ENCODE measurements at places on chromosomes 5 and 9.

- DNase-seq = no peak
- H3K36me3 ChIP-seq = peaks cover 49% of the 10 kb centered on the region
- H3K27me3 ChIP-seq = no peaks in the 10 kb centered on the region
- H3K27ac ChIP-seq = no peak overlapping the region
These were observed 8.5 kb upstream of the MRNIP start for GRCh38 chr5:179867079-179867465.

DNA sequence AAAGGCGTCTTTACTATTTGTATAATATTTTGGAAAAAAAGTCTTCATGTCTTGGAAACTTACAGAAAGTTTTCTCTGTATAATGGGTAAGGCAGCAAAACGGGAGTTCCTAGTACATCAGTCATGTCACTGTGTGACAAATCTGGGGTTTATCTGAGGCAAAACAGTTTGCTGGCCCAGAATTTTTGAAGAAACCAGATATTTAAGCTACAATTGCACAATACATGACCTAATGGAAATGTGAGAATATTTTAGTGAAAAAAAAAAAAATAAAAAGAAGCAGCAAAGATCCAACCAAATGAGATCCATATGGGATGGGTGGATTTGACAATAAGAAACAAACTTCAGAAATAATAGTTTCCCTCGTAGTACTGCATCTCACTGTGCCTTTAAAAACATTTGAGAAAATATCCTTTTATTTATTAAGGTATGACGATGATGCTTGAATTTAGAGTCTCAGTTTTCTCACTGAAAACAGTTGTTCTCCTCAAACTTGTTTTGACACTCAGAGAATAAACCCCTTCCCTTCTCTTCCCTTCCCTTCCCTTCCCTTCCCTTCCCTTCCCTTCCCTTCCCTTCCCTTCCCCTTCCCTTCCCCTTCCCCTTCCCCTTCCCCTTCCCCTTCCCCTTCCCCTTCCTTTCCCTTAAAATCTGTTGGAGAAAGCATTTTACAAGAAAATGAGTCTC lies 180.5 kb upstream of the TUT7 start:
- H3K27me3 ChIP-seq = no peaks in the 10 kb centered on the region
- no peaks in the 10 kb centered on the region for H3K36me3 ChIP-seq

- no peaks in the 10 kb centered on the region for H3K4me1 ChIP-seq
- H3K27ac ChIP-seq = no peak overlapping the region
- H3K36me3 ChIP-seq = no peaks in the 10 kb centered on the region
- no peaks in the 10 kb centered on the region for H3K27me3 ChIP-seq
- DNase-seq = no peak
These were observed 94.8 kb downstream of the ERCC6L2 start for GRCh38 chr9:95970317-95970716.

- H3K27me3 ChIP-seq = no peaks in the 10 kb centered on the region
- H3K4me3 ChIP-seq = no peak overlapping the region
- no peaks in the 10 kb centered on the region for H3K4me1 ChIP-seq
These were observed 82.3 kb upstream of the AGXT2 start for GRCh38 chr5:35129921-35130485.

- no peaks in the 10 kb centered on the region for H3K27me3 ChIP-seq
- H3K36me3 ChIP-seq = no peaks in the 10 kb centered on the region
- no peaks in the 10 kb centered on the region for H3K4me1 ChIP-seq
- H3K27ac ChIP-seq = no peak overlapping the region
- no peak overlapping the region for H3K4me3 ChIP-seq
These were observed 31.0 kb upstream of the GABRP start for GRCh38 chr5:170752257-170753215.

DNA sequence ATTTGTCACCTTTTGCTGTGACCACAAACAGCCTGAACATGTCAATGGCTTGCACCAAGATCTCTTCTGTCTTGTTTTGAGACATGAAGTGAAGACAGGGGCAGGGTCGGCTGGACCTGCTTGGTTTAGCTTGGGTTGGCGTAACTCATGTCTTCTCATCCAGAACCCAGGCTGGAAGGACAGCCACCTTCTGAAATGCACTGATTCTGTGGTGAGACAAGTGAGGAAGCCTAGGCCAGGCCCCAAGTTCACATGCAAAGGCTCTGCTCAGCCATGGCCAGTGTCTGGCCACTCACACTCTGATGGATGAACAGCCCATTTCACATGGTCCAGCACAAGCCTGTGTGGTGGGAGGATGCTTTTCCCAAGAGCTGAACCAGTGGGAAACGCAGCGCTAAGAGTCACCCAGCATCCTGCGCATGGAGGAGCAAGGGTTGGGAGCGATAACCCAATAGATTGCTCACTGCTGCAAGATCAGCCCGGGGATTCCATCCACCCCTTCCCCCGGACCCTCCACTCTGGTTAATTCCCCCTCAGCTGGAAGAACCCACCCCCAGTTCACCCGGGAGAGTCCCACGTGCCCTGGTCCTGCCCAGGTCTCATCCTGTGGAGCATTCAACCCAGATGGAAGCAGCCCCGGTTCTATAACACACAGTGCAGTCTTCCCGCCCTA lies 16.2 kb upstream of the MED10 start:
- no peak overlapping the region for H3K4me3 ChIP-seq
- H3K27ac ChIP-seq = no peak overlapping the region
- no peaks in the 10 kb centered on the region for H3K36me3 ChIP-seq

DNA sequence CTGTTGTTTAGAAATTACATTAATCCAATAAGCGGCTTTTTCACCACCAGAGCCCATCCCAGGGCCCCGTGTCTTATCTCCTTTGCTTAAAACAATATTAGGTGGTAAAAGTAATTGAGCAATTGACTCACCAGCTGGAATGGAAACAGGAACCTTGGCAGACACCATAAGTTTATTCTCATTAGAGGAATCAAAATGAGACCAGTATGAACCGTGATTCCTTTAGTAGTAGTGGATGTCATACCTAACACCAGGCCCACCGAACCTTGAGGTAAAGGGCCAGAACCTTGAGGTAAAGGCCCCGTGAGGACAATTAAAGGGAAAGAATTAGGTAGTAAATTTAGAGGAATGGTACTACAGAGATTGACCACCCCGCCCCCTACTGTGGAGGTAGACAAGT lies 16.5 kb downstream of the HSDL2 start:
- H3K4me3 ChIP-seq = no peak overlapping the region
- no peaks in the 10 kb centered on the region for H3K27me3 ChIP-seq
- H3K27ac ChIP-seq = no peak overlapping the region

- no peak overlapping the region for H3K27ac ChIP-seq
- no peak for DNase-seq
- H3K4me3 ChIP-seq = no peak overlapping the region
- peaks cover 14% of the 10 kb centered on the region for H3K36me3 ChIP-seq
- no peaks in the 10 kb centered on the region for H3K4me1 ChIP-seq
- no peaks in the 10 kb centered on the region for H3K27me3 ChIP-seq
These were observed 40.2 kb downstream of the ACO1 start for GRCh38 chr9:32424616-32425015.

DNA sequence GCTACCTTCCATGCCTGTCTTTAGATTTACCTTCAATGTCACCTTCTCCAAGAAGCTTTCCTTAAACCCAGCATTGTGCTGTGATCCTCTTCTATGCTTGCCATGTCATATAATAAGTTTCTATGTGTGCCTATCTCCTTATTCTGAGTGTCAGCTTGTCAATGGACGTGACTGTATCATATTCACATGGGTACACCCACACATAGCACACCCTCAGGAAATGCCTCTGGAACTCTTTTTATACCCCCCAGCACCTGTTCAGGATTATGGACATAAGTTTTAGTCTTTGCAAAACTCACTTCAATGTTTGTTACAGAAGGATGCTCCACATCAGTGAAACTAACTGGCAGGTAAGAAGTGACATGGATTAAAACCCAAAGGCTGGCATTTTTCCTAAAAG lies 7.4 kb downstream of the GAS1 start:
- no peaks in the 10 kb centered on the region for H3K36me3 ChIP-seq
- no peak for DNase-seq
- no peak overlapping the region for H3K27ac ChIP-seq
- H3K4me3 ChIP-seq = no peak overlapping the region

- H3K27ac ChIP-seq = no peak overlapping the region
- no peaks in the 10 kb centered on the region for H3K4me1 ChIP-seq
- DNase-seq = no peak
- H3K36me3 ChIP-seq = no peaks in the 10 kb centered on the region
These were observed 10.7 kb downstream of the UGT3A2 start for GRCh38 chr5:36055984-36056383.

DNA sequence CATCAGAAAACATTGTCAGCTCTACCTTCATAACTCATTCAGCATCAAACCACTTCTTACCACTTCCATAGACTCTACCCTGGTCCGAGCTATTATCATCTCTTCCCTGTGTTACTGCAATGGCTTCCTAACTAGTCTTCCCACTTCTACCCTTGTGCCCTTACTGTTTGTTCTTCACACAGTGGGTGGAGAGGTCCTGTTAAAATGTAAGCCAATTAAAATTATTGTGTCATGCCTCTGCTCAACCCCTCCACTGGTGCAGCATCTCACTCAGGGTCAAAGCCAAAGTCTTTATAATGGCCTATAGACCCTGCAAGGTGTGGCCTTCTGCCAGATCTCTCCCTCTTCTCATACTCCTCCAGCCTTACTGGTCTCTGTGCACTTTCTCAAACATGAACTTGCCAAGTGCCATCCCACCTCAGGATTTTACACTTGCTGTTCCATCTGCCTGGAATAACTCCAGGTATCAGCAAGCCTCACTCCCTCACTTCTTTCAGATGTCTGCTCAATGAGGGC lies 22.8 kb upstream of the ARAP3 start:
- no peak for DNase-seq
- H3K27ac ChIP-seq = no peak overlapping the region

DNA sequence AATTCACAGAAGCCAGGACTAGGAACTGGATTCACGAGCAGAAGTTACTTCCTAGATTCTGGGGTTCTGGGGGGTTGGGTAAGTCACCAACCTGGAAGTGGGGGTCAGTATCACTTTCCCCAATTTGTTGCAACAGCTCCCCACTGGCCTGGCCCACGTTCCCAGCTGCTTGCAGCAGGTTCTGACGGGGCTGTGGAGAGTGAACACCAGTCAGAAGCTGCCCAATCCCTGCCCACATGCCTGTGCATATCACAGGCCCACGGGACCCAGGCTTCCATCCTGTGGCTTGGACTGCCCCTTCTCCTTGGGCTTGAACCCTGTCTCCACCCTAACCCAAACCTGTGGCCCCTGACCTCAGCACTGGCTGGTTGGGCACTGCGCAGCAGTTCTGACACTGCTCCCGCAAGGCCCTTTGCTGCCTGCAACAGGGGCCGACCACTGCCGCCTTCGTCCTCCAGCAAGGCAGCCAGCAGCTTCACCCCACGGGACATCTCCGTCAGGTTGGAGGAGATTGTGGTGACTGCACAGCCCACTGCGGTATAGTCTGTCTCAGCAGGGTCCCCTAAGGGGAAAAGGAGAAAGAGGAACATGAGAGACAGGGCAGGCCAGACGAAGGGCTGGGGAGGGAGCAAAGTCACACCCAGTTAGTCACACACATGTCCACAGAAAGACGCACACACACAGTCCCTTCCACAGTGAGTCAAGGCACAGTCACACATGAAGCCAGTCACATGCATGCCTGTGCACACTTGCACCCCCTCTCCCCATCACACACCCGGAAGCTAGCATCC lies 13.1 kb downstream of the TLN1 start:
- H3K27me3 ChIP-seq = no peaks in the 10 kb centered on the region
- H3K27ac ChIP-seq = peak overlapping the region; percentile 88
- H3K4me1 ChIP-seq = peaks cover 16% of the 10 kb centered on the region
- H3K4me3 ChIP-seq = no peak overlapping the region
- DNase-seq = peak; percentile 89

GRCh38 chr9:12705738-12706391 lies 12.7 kb downstream of the TYRP1 start:
- no peak overlapping the region for H3K27ac ChIP-seq
- DNase-seq = no peak
- no peak overlapping the region for H3K4me3 ChIP-seq
- no peaks in the 10 kb centered on the region for H3K4me1 ChIP-seq
- H3K27me3 ChIP-seq = no peaks in the 10 kb centered on the region

- no peaks in the 10 kb centered on the region for H3K27me3 ChIP-seq
- H3K4me3 ChIP-seq = no peak overlapping the region
These were observed 105.3 kb downstream of the GCNT1 start for GRCh38 chr9:76564297-76564696.

DNA sequence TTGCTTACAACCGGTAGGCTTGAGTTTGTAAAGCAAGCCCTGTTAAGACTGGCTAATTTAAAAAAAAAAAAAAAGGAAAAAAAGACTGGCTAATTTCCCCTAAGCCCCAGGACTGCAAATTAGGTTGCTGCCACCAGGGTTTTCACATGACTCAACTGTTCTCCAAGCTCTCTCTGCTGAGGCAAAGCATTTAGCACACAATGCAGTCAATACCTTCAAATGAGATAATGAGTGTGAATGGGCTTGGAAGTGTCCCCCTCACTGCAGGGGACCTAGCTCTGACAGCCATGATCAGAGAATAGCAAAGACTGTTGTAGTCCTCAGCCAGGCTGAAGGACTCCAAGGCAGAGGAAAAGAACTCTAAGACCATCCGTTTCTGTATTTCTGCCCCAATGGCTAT lies 42.8 kb upstream of the ZSWIM6 start:
- no peak overlapping the region for H3K27ac ChIP-seq
- H3K4me3 ChIP-seq = no peak overlapping the region
- H3K27me3 ChIP-seq = no peaks in the 10 kb centered on the region
- DNase-seq = no peak
- H3K4me1 ChIP-seq = peaks cover 6% of the 10 kb centered on the region

DNA sequence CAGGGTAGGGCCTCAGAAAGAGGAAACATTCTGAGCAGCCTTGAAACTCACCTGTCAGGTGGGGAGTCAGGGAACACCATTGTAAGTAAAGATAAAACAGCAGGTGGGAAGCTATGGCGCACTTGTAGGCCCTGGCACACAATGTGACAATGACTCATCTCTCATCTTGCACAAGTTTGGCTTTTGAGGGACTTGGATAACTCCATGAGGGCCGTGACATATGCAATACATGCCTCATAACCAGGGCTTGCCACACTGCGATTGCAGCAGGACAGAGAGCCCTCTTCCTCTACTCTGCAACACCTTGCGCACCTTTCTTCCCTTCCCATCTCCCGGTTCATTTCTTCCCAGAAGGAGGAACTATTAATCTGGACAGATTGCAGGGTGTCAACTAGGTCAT lies 144.9 kb downstream of the CEP120 start:
- H3K27ac ChIP-seq = no peak overlapping the region
- no peak for DNase-seq
- H3K27me3 ChIP-seq = no peaks in the 10 kb centered on the region

- peaks cover 19% of the 10 kb centered on the region for H3K4me1 ChIP-seq
- H3K27ac ChIP-seq = no peak overlapping the region
- H3K27me3 ChIP-seq = no peaks in the 10 kb centered on the region
- H3K4me3 ChIP-seq = peak overlapping the region; percentile 43
- peak; percentile 48 for DNase-seq
These were observed 616 bp downstream of the ABL1 start for GRCh38 chr9:130835441-130836298.

DNA sequence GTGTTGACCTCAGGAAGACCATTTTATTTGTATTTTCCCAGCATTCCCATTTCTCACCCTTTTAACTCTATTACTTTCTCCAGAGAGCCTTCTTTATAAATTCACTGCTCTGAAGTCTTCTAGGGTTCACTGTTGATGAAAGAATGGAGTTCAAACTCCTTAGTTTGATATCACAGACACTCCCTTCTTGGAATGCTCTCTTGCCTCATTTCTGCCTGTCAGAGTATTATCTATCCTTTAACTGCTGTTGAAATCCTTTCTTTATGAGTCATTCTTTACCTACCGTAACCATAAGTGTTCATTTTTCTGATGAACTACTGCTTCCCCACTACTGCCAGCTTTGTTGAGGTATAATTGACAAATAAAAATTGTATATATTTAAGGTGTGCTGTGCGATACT lies 4.3 kb downstream of the RIC1 start:
- no peak for DNase-seq
- no peaks in the 10 kb centered on the region for H3K36me3 ChIP-seq
- H3K4me3 ChIP-seq = no peak overlapping the region
- no peak overlapping the region for H3K27ac ChIP-seq
- H3K4me1 ChIP-seq = peaks cover 19% of the 10 kb centered on the region
